ENCODE measurements at places on chromosomes 11 and 22.

- H3K27ac ChIP-seq, result peak overlapping the region; percentile 23
- H3K4me1 ChIP-seq, result peaks cover 52% of the 10 kb centered on the region
- peaks cover 18% of the 10 kb centered on the region for H3K36me3 ChIP-seq
- no peak for DNase-seq
Measured at GRCh38 chr11:3786781-3787428, 10.4 kb downstream of the NUP98 start.

DNA sequence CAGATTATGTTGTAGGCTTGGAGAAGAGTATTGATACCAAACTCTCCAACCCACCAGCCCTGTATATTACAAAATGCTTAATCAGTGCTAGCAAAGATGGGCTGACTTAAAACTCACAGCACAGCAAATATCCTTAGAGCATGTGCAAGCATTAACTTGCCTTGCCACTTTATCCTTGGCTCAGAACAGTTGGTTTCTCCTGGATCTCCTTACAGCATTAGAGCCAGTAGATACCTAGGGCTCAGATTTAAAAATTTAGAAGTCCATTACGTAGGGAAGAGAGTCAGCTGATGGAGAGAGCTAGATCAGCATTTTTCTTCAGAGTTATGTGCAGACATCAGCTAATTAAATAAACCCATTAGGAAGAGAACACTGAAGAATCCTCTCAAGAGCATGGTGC lies 198.5 kb upstream of the ZBED5 start:
- DNase-seq, result no peak
- H3K4me3 ChIP-seq, result no peak overlapping the region
- H3K36me3 ChIP-seq, result no peaks in the 10 kb centered on the region
- H3K27me3 ChIP-seq, result no peaks in the 10 kb centered on the region

- H3K36me3 ChIP-seq, result no peaks in the 10 kb centered on the region
- H3K27ac ChIP-seq, result no peak overlapping the region
Measured at GRCh38 chr11:119361941-119362725, 15.6 kb upstream of the MFRP start.

DNA sequence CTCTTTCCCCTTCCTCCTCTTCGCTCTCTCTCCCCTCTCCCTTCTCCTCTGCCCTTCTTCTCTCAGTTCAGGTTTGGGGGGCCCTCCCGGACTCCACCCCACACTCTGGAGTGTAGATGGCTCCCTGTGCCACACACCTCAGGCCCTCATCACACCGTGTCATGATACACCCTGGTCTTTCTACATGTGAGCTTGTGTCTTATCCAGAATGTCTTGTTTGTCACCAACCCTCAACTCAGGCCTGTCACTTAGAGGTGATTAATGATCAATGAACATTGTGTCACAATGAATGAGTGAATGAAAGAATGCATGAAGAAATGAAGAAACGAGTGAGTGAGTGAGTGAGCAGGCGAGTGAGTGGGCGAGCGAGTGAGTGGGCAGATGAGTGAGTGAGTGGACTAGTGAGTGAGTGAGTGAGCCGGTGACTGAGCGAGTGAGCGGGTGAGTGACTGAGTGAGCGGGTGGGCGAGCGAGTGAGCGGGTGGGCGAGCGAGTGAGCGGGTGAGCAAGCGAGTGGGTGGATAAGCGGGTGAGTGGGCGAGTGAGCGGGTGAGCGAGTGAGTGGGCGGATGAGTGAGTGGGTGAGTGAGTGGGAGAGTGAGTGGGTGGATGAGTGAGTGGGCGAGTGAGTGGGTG lies 33.8 kb downstream of the CAPN1 start:
- no peak overlapping the region for H3K27ac ChIP-seq
- DNase-seq, result no peak
- peaks cover 25% of the 10 kb centered on the region for H3K4me1 ChIP-seq
- no peak overlapping the region for H3K4me3 ChIP-seq
- H3K27me3 ChIP-seq, result no peaks in the 10 kb centered on the region
- peaks cover 13% of the 10 kb centered on the region for H3K36me3 ChIP-seq

GRCh38 chr11:26105762-26106423 lies 226.0 kb upstream of the ANO3 start:
- no peak overlapping the region for H3K27ac ChIP-seq
- no peaks in the 10 kb centered on the region for H3K27me3 ChIP-seq
- no peak for DNase-seq
- H3K4me1 ChIP-seq, result no peaks in the 10 kb centered on the region
- no peak overlapping the region for H3K4me3 ChIP-seq

DNA sequence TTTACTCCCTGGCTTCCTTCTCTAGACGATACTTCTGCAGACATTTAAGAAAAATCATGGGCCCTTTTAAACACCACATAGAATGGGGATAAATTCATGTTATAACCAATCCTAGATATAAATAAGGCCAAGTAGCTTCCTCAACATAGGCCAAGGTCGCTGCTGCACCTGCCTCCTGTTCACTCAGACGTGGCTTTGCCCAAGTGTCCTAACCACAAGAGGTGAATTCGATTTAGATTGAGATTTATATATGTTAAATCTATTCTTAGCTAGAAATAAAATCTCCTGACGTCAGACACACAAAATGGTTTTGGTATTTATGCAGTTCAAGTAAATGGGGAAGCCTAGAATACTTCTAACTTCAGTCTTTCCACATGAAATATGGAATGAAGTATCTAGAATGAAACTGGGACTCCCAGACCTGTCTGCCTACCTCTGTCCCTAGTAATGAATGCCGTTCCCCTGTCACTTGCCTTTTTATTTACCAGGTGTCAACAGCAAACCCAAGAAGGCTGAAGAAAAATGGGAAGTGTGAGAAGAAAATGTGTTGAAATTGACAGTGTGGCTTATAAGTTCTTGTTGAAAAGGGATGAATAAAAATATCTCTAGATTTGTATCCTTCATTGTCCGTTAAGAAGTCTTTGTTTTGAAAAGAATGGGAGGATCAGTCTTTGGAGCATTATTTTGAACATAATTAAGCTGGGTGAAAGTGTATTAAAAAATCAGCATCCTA lies 131.8 kb downstream of the HIPK3 start:
- H3K4me3 ChIP-seq, result no peak overlapping the region
- no peak overlapping the region for H3K27ac ChIP-seq
- no peaks in the 10 kb centered on the region for H3K27me3 ChIP-seq

GRCh38 chr11:27710536-27710935 lies 10.3 kb upstream of the BDNF start:
- no peaks in the 10 kb centered on the region for H3K4me1 ChIP-seq
- H3K27ac ChIP-seq, result no peak overlapping the region
- H3K27me3 ChIP-seq, result peaks cover 24% of the 10 kb centered on the region
- no peak overlapping the region for H3K4me3 ChIP-seq
- DNase-seq, result no peak

DNA sequence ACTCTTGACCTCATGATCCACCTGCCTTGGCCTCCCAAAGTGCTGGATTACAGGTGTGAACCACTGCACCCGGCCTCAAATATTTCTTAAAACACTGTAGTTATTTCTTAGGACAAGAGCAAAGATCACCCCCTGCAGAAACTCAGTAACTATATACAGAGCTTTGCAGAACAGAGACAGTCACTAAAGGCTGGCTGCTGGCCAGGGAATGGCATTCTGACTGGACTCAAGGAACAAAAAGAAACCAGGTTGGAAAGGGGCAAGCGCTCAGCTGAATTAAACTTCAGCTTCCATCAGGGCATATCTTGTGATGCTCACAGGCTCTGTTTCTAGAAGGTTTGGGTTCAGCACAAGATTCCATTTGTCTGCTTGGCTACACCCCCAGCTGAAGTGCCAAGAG lies 95.8 kb downstream of the ADAMTS15 start:
- no peak for DNase-seq
- no peaks in the 10 kb centered on the region for H3K36me3 ChIP-seq
- no peak overlapping the region for H3K4me3 ChIP-seq
- no peaks in the 10 kb centered on the region for H3K4me1 ChIP-seq
- peaks cover 7% of the 10 kb centered on the region for H3K27me3 ChIP-seq

GRCh38 chr22:38021206-38021605 lies 36.0 kb upstream of the PICK1 start:
- no peaks in the 10 kb centered on the region for H3K4me1 ChIP-seq
- no peak for DNase-seq
- no peak overlapping the region for H3K4me3 ChIP-seq
- no peaks in the 10 kb centered on the region for H3K27me3 ChIP-seq
- no peaks in the 10 kb centered on the region for H3K36me3 ChIP-seq
- no peak overlapping the region for H3K27ac ChIP-seq

DNA sequence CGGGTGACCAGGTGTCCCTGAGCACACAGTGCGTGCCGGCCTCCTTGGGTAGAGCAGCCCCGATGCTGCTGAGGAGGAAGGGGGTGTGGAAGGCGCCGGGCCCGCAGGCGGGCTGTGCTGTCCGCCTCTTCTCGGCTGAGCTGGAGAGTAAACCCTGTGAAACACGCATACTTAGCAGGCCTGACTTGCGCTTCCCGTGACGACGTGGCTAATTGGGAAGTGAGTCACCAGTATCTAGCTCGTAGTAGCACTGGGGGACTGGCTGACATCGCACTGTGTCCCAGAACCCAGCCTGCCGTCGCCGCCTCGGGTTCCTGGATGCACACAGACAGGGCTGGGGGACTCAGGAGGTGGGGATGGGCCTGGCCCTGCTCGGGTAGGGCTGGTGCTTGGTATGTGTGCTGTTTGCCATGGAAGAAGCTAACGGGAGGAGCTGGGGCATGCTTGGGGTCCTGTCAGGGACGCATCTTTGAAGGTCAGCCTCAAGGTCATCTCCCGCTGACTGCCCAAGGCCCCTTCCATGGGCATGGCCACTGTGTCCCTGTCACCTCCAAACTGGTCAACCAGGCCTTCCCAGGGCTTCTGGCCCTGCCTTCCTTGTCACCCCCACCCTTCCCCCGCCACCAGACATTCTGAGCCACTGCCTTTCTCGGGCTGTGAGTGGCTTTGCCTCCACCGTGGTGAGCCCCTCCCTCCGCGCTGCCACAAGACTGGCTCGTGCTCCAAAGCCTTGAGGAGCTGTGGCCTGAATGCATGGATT lies 1327.0 kb downstream of the BRD1 start:
- no peaks in the 10 kb centered on the region for H3K27me3 ChIP-seq
- H3K27ac ChIP-seq, result no peak overlapping the region
- DNase-seq, result no peak
- H3K4me1 ChIP-seq, result no peaks in the 10 kb centered on the region
- no peaks in the 10 kb centered on the region for H3K36me3 ChIP-seq
- H3K4me3 ChIP-seq, result no peak overlapping the region

- H3K4me3 ChIP-seq, result peak overlapping the region; percentile 27
- H3K4me1 ChIP-seq, result no peaks in the 10 kb centered on the region
- no peaks in the 10 kb centered on the region for H3K27me3 ChIP-seq
- no peak overlapping the region for H3K27ac ChIP-seq
Measured at GRCh38 chr11:46981436-46981835, 44.9 kb downstream of the CSTPP1 start.

DNA sequence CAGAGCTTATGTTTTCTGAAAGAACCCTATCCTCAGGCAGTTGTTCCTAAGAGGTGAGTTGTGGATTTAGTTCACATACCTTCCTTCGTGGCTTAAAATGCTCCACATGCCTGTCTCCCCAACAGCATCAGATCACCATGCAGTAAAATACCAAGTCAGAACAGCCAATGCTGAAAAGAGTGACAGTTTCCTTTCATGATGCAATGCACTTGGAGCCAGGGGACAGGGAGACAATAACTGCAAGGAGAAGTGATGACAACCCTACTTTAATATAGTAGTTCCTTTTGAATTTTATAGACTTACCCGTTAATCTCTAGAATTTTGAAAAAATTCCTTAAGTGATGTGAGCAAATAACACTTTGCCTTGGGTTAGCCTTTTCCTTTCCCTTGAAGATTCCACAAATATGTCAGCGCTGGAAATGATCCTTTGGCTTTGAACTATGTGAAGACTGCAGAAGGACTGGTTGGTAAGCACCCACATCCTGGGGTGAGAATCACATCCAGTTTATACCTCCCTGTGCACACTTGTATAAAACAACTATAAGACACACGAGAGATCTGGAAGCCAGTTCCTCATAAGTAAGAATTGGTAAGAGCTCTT lies 71.2 kb downstream of the PIWIL4 start:
- no peak for DNase-seq
- no peak overlapping the region for H3K4me3 ChIP-seq

DNA sequence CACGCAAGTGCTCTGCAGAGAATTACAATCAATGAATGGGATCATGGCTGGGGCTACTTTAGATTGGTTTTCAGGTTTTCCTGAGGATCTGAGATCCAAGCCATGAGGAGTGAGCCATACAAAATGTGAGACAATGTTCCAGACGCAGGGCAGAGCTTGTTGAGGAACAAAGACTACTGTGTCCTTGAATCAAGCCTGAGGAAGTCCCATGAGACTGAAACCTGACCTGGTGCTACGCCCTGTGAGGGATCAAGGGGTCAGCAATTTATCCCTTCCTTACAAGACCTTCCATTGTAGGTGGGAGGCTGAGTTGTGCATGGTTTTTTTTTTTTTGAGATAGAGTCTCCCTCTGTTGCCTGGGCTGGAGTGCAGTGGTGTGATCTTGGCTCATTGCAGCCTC lies 2.1 kb downstream of the INCENP start:
- DNase-seq, result no peak
- H3K36me3 ChIP-seq, result peaks cover 27% of the 10 kb centered on the region
- no peak overlapping the region for H3K27ac ChIP-seq
- H3K4me1 ChIP-seq, result peaks cover 17% of the 10 kb centered on the region
- no peaks in the 10 kb centered on the region for H3K27me3 ChIP-seq

DNA sequence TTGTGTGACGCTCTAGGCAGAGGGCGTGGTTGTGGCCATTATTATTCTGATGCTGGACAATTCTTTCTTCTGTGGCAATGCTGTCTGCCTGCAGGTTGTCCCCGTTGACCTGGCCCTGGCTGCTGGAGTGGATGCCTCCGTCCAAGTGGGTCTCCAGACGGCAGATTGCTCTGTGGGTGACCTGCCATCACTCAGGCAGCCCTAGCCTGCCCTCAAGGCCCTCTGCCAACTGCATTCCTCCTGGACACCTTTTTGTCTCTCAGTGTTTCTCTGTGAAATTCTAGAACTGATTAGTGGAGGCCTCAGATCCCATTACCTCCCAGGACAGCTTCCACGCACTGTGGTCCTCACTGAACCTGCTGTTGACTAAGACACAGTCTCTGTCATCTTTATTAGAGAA lies 86.7 kb downstream of the TBC1D22A start:
- no peak for DNase-seq
- H3K4me3 ChIP-seq, result no peak overlapping the region
- H3K36me3 ChIP-seq, result peaks cover 24% of the 10 kb centered on the region
- no peaks in the 10 kb centered on the region for H3K27me3 ChIP-seq
- peaks cover 2% of the 10 kb centered on the region for H3K4me1 ChIP-seq

DNA sequence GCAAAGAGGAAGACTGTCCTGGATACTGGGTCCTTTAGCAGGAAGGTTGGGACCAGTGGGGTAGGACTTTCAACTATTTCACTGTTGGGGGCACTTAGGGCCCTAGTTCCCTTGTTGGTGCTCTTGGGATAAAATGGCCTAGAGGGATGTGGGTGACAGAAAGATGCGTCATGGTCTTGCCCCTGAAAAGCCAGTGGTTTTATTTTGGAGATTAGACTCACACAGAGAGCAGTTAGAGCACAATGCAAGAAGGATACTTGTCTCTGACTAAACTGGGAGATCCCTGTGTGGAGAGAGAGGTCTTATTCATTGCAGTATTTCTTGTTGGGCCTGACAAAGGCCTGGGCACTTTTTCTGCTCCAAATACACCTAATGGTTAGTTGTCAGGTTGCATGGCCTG lies 22.6 kb upstream of the MRGPRX2 start:
- no peak overlapping the region for H3K4me3 ChIP-seq
- DNase-seq, result no peak

Measured in CD4-positive, alpha-beta T cell (primary cell).